Omental fat pad (tissue), 4 donors: ENCODE measurements at places on chromosomes 4 and X. TPM values are rescaled to one million over a fixed set of nuclear protein-coding genes. Genes with fewer than 3 reads are reported as not detected.

GRCh38 chr4:149245333-149245732, 570.3 kb downstream of the IQCM start:
- no peak for DNase-seq

GRCh38 chr4:76341063-76341462, 34.5 kb downstream of the STBD1 start:
- DNase-seq = no peak

DNA sequence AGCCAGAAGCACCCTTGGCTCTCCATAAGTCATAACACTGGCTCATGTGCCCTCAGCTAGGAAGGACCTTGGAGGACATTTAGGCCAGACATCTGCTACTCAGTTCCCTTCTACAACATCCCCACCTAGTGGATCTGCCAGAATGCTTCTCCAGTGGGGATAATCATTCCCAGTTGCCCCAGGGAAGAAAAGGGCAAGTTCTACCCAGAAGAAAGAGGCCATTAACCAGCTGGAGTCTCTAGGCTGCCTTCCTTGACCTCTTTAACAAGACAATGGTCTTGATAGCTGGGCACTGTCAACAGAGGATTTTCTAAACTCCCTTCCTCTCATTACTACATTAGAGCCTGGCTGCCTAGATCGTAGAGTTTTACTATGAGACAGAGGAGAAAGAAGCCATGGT, 42.0 kb downstream of the LGI2 start:
- DNase-seq = no peak

DNA sequence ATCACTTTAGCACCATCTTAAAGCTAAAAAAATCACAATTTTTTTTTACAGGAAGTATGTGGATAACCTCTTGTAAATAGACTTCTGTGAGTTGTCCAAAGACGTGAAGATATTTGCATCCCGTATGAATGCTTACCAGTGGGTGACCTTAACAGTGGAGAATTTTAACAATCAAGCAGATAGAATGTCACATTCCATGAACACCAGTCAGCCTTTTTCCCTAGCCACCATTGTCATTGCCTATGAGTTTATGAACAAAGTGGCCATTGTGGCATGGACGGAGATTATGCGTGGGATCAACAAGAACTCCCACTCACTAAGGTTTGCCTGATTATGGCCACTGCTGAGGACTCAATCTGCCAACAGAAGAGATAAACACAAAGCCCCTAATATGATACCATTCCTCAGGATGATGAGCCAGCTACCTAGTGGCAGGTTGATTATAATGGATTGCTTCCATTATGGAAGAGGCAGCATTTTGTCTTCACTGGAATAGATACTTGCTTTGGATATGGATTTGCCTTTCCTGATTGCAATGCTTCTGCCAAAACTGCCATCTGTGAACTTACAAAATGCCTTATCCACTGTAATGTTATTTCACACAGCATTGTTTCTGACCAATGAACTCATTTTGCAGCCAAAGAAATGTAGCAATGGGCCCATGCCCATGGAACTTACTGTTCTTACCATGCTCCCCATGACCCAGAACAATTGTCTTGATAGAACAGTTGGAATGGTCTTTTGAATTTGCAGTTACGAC, 830.9 kb upstream of the NDST4 start:
- DNase-seq = no peak

DNA sequence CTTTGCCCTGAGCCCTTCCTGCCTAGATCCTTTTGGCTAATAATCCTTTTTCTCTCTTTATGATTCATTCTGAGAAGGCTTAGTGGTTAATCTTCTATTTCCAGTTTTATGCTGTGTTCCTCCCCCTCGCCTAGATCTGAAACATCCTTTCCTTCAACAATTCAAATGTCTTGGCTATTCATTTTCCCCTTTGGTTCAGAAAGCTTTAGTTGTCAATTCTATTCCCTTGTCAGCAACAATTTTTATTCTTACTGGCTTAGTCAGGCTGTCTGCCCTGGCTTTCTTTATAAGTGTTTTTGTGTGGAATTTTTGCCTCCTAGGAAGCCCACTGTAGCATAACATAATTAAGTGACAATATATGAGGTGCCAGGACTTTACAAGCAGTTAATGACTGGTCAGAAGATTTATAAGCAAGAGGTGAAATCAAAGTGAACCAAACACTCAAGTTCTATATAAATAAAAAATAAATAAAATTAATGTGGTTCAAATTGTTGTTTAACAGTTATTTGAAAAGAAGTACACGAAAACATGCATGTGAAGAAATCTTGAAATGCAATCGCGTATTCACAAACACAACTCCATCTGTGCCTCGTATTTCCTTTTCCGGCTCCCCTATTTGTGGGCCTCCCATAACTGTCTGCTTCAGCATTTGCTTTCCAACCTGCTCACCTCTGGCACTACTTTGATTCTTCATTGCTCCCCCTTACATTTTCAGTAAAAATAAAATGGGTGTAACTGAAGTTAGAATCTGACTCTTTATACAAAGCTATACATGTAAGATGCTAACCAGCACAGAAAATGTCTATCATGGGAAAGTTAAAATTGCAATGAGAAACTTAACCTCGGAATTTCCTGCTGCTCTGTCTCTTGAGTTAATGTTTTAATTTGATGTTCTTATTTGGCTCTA, 235.4 kb downstream of the SPRY1 start:
- no peak for DNase-seq

- no peak for DNase-seq
Observed at GRCh38 chr4:108247387-108248049, 78.8 kb upstream of the LEF1 start.

GRCh38 chr4:23866450-23867075, 23.3 kb downstream of the PPARGC1A start:
- no peak for DNase-seq

- peak; percentile 91 for DNase-seq
Observed at GRCh38 chr4:181143250-181143854, 1099.8 kb upstream of the TENM3 start.

DNA sequence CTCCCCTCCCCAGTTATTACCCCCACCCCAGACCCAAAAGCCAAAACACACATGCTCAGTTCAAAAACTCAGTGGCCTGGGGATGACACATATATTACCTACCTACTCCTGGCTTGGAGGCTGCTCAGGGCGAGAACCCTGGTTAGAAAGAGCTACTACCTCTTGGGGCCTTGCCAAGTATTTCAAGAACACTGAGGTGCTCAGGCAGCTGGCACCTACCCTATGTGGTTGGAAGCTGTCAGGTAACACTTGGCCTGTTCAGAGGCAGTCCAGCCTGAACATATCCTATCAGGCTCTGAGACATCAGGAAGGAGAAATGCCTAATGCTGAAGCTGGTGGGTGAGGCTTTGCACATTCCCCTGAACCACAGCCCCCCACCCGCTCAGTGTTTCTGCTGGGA, 4.9 kb downstream of the BCAP31 start:
- no peak for DNase-seq

DNA sequence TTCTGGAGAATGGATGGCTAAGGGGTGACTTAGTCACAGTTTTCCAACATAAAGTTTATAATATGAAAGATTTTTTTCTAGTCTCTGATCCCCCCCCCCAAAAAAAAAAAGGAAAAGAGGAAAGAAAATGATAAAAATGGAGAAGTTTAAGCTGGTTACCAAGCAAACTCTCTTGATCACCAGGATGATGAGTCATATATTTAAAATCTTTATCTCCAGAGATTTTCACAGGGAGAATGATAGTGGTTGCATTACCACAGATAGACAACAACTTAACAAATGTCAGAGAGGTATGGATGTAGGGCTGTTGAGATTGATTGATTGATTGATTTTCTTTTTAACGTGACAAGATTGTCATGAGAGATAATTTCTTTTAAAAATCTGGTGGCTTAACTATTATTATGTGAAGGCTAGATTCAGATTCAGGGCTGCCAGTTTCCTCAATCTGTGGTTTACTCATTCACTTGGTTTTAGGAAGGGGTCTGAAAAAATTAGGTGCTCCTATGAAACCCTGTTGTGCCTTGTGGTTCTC, 13.3 kb upstream of the TEX13C start:
- no peak for DNase-seq

DNA sequence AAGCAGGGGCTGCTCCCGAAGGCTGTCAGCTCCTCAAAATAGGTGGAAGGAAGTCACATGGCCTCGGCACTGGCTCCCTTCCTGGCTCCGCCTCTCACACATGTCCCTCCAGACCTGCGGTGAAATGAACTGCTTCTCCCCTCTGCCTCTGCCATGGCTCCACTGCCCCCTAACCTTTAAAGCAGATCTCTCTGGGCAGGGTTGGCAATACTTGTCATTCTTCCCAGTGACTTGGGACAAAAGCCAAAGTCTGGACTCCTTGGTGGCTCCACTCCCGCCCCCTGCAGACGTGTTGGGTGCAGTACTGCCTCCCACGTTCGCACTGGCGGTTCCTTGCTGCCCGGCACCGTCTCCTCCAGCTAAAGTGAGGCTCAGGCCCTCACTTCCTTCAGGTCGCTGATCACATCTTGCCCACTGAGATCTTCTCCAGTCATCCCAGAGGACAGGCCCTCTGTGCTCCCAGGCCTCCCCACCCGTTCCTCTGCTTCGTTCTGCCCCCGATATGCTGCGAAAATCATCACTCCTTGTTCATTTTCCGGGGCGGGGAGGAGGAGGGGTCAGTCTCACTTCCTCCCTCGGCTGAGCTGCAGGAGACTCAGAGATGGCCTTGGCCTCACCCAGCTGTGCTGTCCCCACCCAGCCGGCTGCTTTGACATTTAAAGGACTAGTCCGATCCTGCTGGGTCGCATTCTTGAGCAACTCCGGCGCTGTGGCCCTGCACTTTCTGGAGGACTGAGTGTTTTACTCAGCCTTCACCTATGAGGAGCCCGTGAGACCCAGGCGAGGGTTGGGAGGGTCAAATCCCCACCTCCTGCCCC, 97.4 kb downstream of the PHKA2 start:
- DNase-seq = peak; percentile 30

DNA sequence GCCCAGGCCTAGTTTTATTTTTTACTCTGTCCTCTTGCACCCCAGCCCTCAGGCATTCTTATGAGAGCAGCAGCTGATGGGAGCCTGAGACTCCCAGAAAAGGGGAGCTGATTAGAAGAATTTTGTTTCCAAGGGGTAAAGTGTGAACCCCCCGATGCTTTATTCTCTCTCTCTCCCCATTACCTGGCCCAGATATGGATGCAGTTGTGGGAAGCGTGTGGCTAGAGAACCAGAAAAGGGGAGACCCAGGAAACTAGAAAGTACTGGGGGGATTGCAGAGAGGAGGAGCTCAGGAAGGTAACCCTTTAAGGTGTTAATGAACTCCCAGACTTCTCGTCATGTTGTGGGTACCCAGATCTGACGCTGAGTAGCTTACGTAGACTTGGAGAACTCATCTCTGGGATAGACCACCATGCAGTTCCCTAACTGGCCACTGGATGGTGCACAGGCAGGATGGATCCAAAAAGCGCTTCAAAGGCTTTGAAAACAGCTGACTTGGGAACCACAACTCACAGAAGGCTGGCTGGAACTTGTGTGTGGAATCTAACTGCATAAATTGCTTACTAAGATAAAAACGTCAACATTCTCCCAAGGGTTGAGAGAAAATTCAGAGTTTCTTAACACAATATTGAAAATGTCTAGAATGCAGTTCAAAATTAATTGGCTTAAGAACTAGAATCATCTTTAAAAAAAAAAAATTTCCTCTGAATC, 64.7 kb downstream of the TBC1D14 start:
- DNase-seq = peak; percentile 93

DNA sequence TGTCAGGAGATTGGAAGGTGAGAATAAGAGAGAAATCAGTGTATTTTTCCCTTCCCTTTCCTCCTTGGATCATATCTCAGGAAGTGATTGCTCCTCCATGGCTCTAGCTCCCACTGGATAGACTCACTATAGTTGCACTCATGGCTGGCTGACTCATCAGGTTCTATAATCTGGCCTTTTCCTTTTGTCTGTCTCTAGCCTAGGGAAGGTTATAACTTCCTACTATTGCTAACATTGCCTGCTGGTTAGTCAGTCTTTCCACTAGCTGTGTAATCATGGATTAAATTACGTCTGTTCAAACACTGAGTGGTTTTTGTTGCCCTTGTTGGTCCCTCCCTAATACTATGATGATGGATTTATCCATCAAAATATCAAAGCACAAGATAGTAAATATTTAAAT, 195.5 kb upstream of the VEGFC start:
- no peak for DNase-seq

GRCh38 chr4:173932701-173933100, 350.8 kb downstream of the FBXO8 start:
- DNase-seq = no peak

DNA sequence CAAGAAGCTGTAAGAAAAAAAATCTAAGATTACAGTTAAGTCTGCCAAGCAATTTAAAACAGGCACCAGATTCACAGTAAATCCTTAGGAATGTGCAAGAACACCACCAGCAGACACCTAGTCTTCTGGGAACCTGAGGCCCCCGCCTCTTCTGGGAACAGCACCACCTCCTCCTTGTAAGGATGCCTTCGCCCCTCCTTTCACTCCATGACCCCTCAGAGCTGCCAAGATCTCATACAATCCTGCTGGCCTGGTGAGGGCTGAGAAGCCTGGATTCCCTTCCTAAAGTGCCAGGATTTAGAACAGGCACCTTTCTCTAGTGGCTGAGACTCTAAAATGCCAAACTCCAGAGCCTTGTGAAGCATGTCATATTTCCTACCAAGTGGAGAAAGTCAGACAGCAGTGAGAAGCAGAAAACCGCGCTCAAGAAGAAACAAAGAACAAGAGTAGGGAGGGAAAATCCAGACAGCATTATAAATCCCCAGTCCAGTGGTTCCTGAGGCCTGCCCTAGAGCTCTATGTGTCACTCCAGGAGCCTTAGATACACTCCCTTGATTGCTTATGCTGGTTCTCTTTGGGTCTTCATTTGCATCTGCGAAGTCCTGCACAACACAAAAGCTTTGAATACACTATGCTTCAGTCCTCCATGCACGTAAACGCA, 166.4 kb downstream of the TSPAN5 start:
- no peak for DNase-seq

DNA sequence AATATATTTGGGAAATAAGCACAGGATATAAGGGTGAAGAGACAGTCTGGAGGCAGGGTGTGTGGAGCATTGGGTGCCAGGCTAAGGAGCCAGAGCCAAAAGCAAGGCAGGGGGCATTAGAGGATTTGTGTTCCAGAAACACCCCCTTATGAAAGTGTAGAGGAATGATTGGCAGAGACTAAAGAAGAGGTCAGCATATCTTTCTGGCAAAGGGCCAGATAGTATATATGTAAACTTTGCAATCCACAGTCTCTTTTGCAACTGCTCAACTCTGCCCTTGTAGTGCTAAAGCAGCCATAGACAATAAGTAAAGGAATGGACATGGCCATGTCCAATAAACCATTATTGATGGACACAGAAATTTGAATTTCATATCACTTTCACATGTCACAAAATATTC, 3.6 kb upstream of the SLC9A6 start:
- DNase-seq = no peak

GRCh38 chr4:185740471-185740873, 71.5 kb downstream of the SORBS2 start:
- no peak for DNase-seq

- no peak for DNase-seq
Observed at GRCh38 chrX:41759817-41760216, 35.8 kb downstream of the GPR82 start.

Gene PF4V1
- not detected for total RNA-seq

Gene FAAH2
- 8.4 TPM for total RNA-seq

Gene PRR32
- total RNA-seq = not detected

Gene TMEM156
- not detected for total RNA-seq

Gene GABRQ
- 0.12 TPM for total RNA-seq

Gene FAT4
- 14.6 TPM for total RNA-seq

Gene LRRC66
- 0.12 TPM for total RNA-seq

Gene POU3F4
- not detected for total RNA-seq

Gene VCX3A
- not detected for total RNA-seq

Gene OTUD6A
- total RNA-seq = not detected

Gene NKX6-1
- not detected for total RNA-seq
